ENCODE measurements at places on chromosomes 12 and 14.
A peak's percentile ranks its signal among the peaks of the same experiment; 100 is the strongest.

DNA sequence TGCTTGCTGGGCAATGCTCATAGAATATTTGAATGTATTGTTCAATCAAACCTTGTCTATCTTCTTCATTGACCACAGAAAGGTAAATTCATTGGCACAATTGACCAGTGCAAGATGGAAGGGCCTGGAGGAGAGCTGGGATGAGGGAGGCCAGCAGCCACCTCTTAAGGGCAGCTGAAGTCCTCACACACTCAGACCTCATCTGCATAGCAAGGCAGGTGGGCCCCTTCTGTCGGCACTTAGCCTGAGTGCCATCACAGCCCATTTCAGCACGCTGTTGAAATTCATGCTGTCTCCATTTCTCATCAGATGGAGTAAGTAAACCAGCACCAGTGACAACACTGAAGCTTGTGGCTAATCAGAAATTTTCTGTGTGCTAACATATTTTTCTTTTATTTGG lies 25.4 kb upstream of the HMGA2 start:
- DNase-seq, result no peak

GRCh38 chr12:80716696-80717469 lies at the start of gene MYF5:
TSS of gene MYF5 (plus strand) at chr12:80716912. CDS start at chr12:80717064, 152 bp downstream.
- DNase-seq, result no peak

DNA sequence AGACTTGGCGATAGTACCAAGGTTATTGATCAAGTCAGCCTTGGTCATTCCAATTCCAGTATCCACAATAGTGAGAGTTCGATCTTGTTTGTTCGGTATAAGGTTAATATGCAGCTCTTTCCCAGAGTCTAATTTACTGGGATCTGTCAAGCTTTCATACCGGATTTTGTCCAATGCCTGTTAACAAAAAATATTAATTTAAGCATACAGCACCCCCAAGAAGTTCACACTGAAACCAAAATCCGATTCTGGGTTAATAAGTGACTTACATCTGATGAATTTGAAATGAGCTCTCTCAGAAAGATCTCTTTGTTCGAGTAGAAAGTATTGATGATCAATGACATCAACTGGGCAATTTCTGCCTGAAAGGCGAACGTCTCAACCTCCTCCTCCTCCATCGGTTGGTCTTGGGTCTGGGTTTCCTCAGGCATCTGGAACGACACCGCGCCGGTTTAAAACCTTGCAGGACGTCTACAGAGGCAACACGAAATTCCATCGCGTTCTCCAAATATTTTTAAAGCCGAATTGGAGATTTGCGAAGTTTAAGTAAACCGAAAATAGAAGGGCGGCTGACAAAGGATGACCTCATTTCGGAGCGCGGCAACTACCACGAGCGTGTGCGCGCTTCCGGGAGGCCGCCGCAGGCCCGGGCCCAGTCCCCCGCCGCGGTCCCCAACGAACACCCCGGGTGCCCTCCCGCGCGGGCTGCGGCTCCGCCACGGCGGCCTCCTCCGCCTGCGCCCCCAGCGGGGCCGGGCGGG lies 716 bp downstream of the HSP90AA1 start:
- peak; percentile 35 for DNase-seq

GRCh38 chr14:77314043-77314442 lies 6.6 kb downstream of the POMT2 start:
- DNase-seq, result no peak

- no peak for DNase-seq
Measured at GRCh38 chr12:2053691-2054090, 904 bp downstream of the CACNA1C start.

DNA sequence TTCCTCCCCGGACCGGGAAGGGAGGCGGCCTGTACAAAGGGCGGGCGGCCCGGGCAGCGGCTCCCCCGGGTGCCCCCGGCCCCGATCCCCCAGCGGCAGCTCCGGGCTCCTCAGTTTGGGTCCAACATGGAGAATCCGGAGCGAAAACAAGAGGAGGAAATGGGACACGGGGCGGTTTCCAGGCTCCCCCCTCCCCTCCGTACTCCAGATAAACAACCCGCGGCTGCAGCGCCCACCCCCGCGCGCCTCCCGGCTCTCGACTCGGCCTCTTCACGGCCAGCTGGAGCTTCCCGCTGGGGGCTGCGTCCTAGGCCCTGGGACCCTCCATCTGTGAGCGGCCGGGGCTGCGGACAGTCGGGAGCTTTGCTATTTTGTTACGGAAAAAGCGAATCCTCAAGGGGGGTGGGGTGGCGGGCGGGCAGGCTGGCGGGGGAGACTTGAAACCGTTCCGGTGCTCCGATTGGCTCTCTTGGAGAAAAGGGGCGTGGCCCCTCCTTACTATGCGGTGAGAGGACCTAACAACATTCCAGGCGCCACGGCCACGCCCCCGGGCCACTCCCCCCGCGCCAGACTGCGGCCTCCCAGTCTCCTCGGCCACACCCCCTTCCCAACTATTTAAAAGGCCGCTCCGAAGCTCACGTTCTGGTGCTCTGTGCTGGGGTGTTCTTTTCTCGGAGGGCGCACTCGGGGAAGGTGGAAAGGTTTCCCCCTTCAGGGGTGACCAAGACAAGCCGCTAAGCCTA lies at the start of gene CTDSP2:
Gene CTDSP2, minus strand, starts transcription at position 153 of the 743 bp plus-strand sequence. CDS start 294 bp downstream, outside the sequence.
- peak; percentile 98 for DNase-seq

DNA sequence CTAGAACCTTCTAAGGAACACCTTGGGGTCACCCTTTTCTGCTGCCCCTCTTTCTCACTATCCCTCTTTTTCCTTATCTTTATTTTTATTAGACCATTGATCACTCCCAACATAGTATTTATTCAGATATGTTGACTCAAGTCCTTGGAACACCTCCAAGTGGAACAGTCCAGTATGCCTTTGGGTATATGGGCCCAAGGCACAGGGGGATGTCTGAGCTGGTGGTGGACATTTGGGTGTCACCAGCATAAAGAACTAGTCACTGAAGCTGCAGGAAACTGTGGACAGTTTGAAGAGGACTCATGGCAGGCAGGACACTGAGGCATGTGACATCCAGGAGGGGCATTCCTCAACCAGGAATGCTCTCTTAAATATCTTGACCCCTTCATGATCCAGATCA lies 105.6 kb downstream of the VEZT start:
- no peak for DNase-seq

GRCh38 chr14:64235652-64236640 lies 58.2 kb downstream of the ESR2 start:
- no peak for DNase-seq

DNA sequence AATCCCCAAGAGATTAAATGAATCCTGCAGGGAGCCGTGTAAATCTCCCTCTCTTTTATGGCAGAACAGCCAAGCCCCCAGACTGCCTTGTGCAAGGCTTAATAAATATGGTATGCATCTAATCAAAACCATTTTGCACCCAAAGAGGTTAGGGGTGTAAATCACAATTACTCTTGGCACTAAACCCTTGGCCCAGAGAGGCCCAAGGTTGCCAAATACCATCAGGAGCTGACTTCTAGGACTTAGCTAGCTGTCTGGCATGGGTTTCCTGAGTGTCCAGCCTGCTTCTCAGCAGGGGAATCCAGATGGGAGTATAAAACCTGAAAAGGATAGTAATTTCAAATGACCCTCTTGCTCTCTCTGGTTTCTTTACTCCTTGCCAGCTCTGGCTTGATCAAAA lies 610.4 kb downstream of the MED13L start:
- DNase-seq, result no peak

GRCh38 chr12:20442322-20442721 lies 74.0 kb downstream of the PDE3A start:
- DNase-seq, result no peak

- no peak for DNase-seq
Measured at GRCh38 chr14:24911324-24912109, 138.4 kb downstream of the STXBP6 start.

Data from NCI-H2081 (cell line).